Aorta (tissue), 5 donors: ENCODE measurements at places on chromosomes 6 and 20. TPM values are rescaled to one million over a fixed set of nuclear protein-coding genes. Genes with fewer than 3 reads are reported as not detected.

The COL10A1 gene
- not detected for total RNA-seq

The NFKBIL1 gene
- 16.0 TPM for total RNA-seq

The CST4 gene
- total RNA-seq, result not detected

The PERP gene
- total RNA-seq, result 16.9 TPM

The CALHM6 gene
- 5.7 TPM for total RNA-seq

The LST1 gene
- total RNA-seq, result 24.6 TPM
